Chondrocyte (in vitro differentiated cells): ENCODE measurements at places on chromosomes 1 and 21. TPM values are rescaled to one million over a fixed set of nuclear protein-coding genes. Genes with fewer than 3 reads are reported as not detected.

- no peak overlapping the region for H3K4me3 ChIP-seq
- no peak for DNase-seq
These were observed 92.6 kb upstream of the BEND5 start for GRCh38 chr1:48869116-48869893.

DNA sequence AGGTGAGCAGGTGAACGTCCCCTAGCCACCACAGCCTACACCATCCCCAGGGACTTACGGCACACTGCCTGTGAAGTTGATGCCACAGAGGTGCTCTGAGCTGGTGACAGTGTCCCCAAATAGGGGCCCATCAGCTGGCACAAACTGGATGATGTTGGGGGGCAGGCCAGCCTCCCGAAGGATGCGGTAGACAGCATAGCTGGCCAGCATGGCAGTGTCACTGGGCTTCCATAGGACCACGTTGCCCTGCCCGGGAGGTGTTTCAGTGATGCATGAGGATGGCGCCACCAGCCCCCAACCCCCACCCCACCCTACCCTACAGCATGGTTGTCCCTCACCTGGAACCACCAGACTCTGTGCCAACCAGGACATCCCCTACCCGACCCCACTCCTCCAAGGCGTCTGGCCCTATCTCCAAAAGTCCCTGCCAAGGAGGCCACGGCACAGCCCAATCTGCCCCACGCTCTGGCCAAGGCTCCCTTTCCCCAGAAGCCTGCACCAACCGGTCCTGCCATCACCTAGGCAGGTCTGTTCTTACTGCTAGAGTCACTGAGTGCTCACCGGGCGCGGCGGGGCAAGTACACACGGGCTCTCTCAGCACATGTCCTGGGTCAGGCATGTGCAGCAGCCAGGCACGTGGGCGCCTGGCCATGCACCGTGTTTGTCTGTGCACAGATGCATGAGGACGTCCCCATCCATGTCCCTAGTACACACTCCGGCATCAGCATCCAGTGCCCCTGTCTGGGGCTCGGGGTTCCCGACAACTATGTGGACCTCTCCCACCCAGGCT is 20.5 kb downstream of the ALDH4A1 start:
- no peak overlapping the region for H3K27ac ChIP-seq
- no peaks in the 10 kb centered on the region for H3K27me3 ChIP-seq
- no peak overlapping the region for H3K4me3 ChIP-seq
- H3K4me1 ChIP-seq = peaks cover 6% of the 10 kb centered on the region
- DNase-seq = peak; percentile 83
- peaks cover 9% of the 10 kb centered on the region for H3K36me3 ChIP-seq

DNA sequence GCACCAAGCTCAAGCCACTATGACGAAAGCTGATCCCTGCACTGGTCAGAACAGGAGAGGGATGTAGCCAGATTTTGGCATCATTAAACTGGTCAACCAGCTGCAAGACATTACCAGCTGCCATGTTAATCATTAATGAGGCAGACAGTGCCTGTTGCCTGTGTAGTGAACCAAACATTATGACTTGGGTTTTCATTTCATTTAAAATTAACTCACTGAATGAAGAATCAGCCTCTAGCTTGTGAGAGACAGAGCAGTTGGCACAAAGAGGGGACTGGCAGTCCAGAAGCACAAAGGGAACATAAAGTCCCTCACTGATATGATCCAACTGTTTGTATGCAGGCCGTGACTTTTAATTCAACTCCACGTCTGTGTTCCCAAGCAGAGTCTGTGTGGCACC is 318.9 kb downstream of the SEC16B start:
- H3K27me3 ChIP-seq = peaks cover 2% of the 10 kb centered on the region
- H3K36me3 ChIP-seq = no peaks in the 10 kb centered on the region
- no peak overlapping the region for H3K27ac ChIP-seq

GRCh38 chr1:158509471-158510156 is 37.6 kb downstream of the OR10R2 start:
- H3K4me3 ChIP-seq = no peak overlapping the region
- H3K27me3 ChIP-seq = peaks cover 8% of the 10 kb centered on the region
- peaks cover 9% of the 10 kb centered on the region for H3K4me1 ChIP-seq
- no peaks in the 10 kb centered on the region for H3K36me3 ChIP-seq
- no peak overlapping the region for H3K27ac ChIP-seq

Gene PDPN
- total RNA-seq = 1.0 to 1.3 TPM (median 1.1 TPM) in 3 replicates

Gene LYSMD1
- total RNA-seq = 9.3 to 10.0 TPM (median 9.9 TPM) in 3 replicates

Gene SLC9C2
- not detected in 3 replicates for total RNA-seq
